Esophagus squamous epithelium (tissue), 5 donors: ENCODE measurements at places on chromosomes 3 and 15.
A peak's percentile ranks its signal among the peaks of the same experiment; 100 is the strongest.

GRCh38 chr3:193347521-193348501 lies 30.7 kb downstream of the ATP13A5 start:
- H3K27me3 ChIP-seq = no peaks in the 10 kb centered on the region
- no peaks in the 10 kb centered on the region for H3K36me3 ChIP-seq
- H3K4me1 ChIP-seq = no peaks in the 10 kb centered on the region
- no peak for DNase-seq
- no peak overlapping the region for H3K27ac ChIP-seq
- no peak overlapping the region for H3K4me3 ChIP-seq

DNA sequence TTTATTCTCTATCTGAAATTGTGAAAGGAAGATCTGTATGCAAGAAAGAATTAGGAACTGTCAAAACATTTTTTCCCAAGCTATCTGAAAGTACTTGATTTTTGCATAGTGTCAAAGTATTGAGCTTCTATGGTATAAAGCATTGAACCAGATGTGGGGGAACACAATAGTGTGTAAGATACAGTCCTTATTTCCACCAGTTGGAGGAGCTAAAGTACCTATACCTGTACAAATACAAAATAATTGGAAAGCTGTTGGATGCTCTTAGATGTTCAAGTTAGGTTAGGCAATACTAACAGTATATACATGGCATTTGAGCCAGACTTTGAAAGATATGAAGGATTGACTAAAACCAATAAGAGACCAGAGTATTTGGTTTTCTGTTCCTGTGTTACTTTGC lies 148.4 kb downstream of the B3GALNT1 start:
- no peaks in the 10 kb centered on the region for H3K27me3 ChIP-seq
- no peaks in the 10 kb centered on the region for H3K36me3 ChIP-seq
- H3K27ac ChIP-seq = no peak overlapping the region
- no peaks in the 10 kb centered on the region for H3K4me1 ChIP-seq
- H3K4me3 ChIP-seq = no peak overlapping the region
- no peak for DNase-seq

GRCh38 chr3:58084788-58085543 lies 76.7 kb downstream of the FLNB start:
- H3K4me3 ChIP-seq = no peak overlapping the region
- H3K27me3 ChIP-seq = no peaks in the 10 kb centered on the region
- H3K36me3 ChIP-seq = no peaks in the 10 kb centered on the region

GRCh38 chr3:179432451-179432850 lies 18.8 kb downstream of the GNB4 start:
- H3K4me3 ChIP-seq = no peak overlapping the region
- H3K27me3 ChIP-seq = no peaks in the 10 kb centered on the region
- no peaks in the 10 kb centered on the region for H3K36me3 ChIP-seq

- no peak overlapping the region for H3K4me3 ChIP-seq
- H3K27me3 ChIP-seq = no peaks in the 10 kb centered on the region
- peak overlapping the region; percentile 97 for H3K27ac ChIP-seq
- DNase-seq = peak; percentile 9
- peaks cover 73% of the 10 kb centered on the region for H3K4me1 ChIP-seq
Measured at GRCh38 chr15:75666823-75667501, 19.2 kb downstream of the SNX33 start.

- no peak overlapping the region for H3K4me3 ChIP-seq
- DNase-seq = no peak
- H3K27ac ChIP-seq = no peak overlapping the region
- H3K4me1 ChIP-seq = peaks cover 3% of the 10 kb centered on the region
Measured at GRCh38 chr15:52247461-52247860, 48.1 kb downstream of the MYO5C start.

- H3K27ac ChIP-seq = no peak overlapping the region
- no peak for DNase-seq
- no peaks in the 10 kb centered on the region for H3K27me3 ChIP-seq
- H3K4me1 ChIP-seq = no peaks in the 10 kb centered on the region
Measured at GRCh38 chr3:112606098-112606497, 34.8 kb downstream of the CCDC80 start.

GRCh38 chr3:158352551-158352950 lies 218.4 kb upstream of the MLF1 start:
- no peak overlapping the region for H3K4me3 ChIP-seq
- no peaks in the 10 kb centered on the region for H3K4me1 ChIP-seq
- no peaks in the 10 kb centered on the region for H3K36me3 ChIP-seq

DNA sequence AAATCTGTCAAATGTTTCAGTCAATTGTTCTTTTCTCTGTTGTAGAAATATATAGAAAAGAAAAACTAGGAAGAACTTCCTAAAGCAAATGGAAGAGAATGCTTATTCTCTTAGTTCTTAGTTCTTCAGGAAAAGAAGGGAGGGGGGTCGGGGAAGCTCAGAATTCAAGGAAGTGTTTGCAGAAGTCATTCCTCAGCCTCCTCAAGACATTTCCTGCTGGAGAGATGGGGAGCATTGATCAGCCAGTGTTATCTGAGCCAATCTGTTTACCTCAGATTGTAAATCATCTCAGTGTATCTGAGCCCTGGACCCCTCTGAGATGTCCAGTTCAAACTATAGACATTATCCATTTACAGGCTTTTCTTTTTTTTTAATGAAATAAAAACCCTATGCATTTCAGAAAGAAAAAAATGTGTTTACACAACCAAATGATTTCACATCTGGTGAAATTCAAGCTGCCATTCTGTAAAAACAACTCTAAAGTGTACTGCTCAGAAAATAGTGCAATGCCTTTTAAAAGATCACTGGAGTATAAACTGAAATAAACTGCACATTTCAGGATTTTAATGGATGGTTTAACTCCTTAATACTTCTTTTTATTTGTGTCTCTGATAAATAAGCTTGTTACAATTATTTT lies 460.7 kb downstream of the ROBO1 start:
- no peak for DNase-seq
- H3K4me1 ChIP-seq = no peaks in the 10 kb centered on the region
- H3K27ac ChIP-seq = no peak overlapping the region
- no peak overlapping the region for H3K4me3 ChIP-seq
- H3K36me3 ChIP-seq = no peaks in the 10 kb centered on the region
- no peaks in the 10 kb centered on the region for H3K27me3 ChIP-seq

GRCh38 chr15:38810686-38811085 lies 246.1 kb upstream of the RASGRP1 start:
- H3K4me1 ChIP-seq = no peaks in the 10 kb centered on the region
- H3K4me3 ChIP-seq = no peak overlapping the region
- no peak for DNase-seq
- no peaks in the 10 kb centered on the region for H3K27me3 ChIP-seq
- H3K36me3 ChIP-seq = no peaks in the 10 kb centered on the region

DNA sequence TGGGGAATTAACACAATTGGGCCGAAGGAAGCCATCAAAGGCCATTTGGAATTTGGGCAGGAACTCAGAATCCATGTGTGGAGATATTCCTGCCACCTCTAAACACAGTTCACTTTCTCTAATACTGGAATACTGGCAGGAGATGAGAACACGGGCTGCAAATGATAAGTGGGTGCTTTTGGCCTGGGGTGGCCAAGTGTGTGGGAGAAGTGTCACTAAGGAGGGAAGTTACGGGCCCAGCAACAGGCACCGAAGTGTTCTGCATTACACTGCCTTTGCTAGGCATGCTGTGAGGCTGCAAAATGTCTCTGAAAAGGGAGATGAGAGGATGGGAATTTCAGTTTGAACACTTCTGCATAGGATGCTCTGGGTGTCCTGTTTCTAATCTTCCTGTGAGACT lies 89.4 kb upstream of the FEZF2 start:
- no peaks in the 10 kb centered on the region for H3K4me1 ChIP-seq
- no peaks in the 10 kb centered on the region for H3K36me3 ChIP-seq
- H3K27ac ChIP-seq = no peak overlapping the region
- DNase-seq = no peak
- H3K27me3 ChIP-seq = no peaks in the 10 kb centered on the region

DNA sequence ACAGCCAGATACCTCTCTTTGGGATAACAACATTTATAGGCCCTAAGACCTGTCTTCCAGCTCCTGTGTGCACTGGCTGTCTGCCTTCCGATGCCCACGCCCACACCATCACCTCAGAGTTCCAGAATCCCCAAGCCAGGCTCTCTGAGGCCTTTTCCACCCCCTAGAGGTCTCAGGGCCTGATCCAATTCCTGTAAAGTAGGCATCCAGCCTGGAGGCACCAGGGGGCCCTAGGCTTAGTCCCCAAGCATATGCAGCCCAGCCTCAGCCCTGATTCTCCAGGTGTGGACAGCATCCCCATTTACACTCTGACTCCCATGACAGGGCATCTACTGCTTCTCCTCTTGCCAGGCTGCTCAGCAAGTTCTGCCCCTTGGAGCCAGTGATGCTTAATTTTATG lies 72.7 kb upstream of the CORO2B start:
- no peaks in the 10 kb centered on the region for H3K36me3 ChIP-seq
- H3K4me3 ChIP-seq = no peak overlapping the region
- H3K27ac ChIP-seq = no peak overlapping the region
- H3K4me1 ChIP-seq = no peaks in the 10 kb centered on the region
- H3K27me3 ChIP-seq = peaks cover 7% of the 10 kb centered on the region

- no peak for DNase-seq
- H3K4me3 ChIP-seq = no peak overlapping the region
- peaks cover 17% of the 10 kb centered on the region for H3K4me1 ChIP-seq
Measured at GRCh38 chr3:120503727-120504616, 53.2 kb upstream of the FSTL1 start.

DNA sequence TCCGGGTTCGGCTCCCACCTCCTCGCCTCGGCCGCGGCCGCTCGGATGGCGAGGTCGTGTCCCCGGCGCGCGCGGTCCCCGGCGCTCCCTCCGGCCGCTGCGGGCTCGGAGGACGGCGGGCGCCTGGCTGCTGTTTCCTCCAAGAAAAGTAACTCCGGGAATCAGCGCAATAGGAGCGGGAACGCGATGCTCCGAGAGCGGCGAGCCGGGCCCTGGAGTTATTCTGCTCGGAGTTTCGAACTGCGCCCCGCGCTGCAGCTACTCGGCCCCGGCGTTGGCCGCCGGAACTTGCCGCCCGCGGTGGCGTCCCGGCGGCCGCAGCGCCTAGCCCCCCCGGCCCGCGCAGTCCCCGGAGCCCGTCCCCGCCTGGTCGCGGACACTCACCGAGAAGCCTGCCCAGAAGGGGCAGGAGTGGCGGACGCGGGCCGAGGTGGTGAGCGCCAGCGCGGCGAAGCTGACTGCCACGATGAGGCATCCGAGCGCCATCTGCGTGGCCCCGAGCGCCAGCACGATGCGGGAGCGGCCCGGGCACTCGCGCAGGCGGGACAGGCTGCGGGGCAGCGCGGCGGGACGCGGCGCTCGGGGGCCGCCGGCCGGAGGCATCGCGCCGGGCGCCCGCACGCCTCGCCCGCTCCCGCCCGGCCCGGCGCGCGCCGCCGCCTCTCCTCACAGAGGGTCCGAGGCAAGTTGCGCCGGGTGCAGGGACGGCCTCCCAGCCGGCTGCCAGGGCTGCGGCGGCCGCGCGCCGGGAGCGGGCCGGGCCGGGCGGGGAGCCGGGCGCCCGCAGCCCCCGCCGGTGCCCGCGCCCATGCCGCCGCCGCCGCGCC lies 251.9 kb downstream of the TJP1 start:
- H3K36me3 ChIP-seq = no peaks in the 10 kb centered on the region
- no peaks in the 10 kb centered on the region for H3K27me3 ChIP-seq
- no peak overlapping the region for H3K27ac ChIP-seq
- no peak for DNase-seq

- no peak for DNase-seq
- no peak overlapping the region for H3K27ac ChIP-seq
- no peaks in the 10 kb centered on the region for H3K27me3 ChIP-seq
- H3K36me3 ChIP-seq = no peaks in the 10 kb centered on the region
Measured at GRCh38 chr3:18417904-18418572, 7.1 kb downstream of the SATB1 start.

- no peak overlapping the region for H3K4me3 ChIP-seq
- no peak overlapping the region for H3K27ac ChIP-seq
- H3K36me3 ChIP-seq = no peaks in the 10 kb centered on the region
- DNase-seq = no peak
- H3K4me1 ChIP-seq = peaks cover 9% of the 10 kb centered on the region
- no peaks in the 10 kb centered on the region for H3K27me3 ChIP-seq
Measured at GRCh38 chr3:33064929-33065328, 32.0 kb downstream of the GLB1 start.

DNA sequence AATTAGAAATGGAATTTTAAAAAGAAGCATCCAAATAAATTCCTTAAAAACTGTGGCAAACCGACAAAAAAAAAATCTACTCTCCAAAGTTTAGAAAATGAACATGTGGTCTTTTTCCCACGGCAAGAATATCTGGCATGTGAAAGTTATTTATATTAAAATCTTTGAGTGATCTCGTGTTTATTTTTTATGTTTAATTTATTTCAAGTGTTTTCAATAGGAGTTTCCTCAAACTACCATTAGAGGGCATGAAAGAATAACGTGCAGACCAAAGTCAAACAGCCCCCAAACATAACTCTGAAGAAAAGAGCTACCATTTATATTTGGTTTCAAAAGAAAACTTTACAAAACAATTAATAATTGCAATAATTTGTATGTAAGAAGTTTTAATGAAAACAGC lies 286.4 kb downstream of the ZIC4 start:
- DNase-seq = no peak
- no peak overlapping the region for H3K27ac ChIP-seq
- H3K27me3 ChIP-seq = no peaks in the 10 kb centered on the region
- no peaks in the 10 kb centered on the region for H3K4me1 ChIP-seq

GRCh38 chr15:72163719-72164118 lies 33.9 kb downstream of the GRAMD2A start:
- DNase-seq = no peak
- no peaks in the 10 kb centered on the region for H3K4me1 ChIP-seq
- no peak overlapping the region for H3K27ac ChIP-seq
- no peak overlapping the region for H3K4me3 ChIP-seq
- H3K27me3 ChIP-seq = no peaks in the 10 kb centered on the region

DNA sequence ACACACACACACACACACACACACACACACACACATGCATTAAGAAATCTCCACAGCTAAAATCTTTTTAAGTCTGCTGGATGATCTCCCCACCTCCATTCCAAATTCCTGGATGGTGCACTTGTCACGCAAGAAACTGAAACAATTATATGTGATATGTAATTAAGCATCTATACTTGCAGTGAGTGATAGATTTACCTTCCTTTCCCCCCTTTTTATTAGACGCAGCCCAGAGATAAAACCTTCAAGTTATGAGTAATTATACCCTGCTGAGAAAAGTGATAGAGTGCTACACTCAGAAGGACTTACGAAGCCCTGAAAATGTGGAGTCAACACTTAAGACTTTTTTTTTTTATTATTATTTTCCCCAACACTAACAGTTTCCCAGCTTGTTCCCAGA lies 255.2 kb downstream of the LSAMP start:
- no peak overlapping the region for H3K27ac ChIP-seq
- no peak for DNase-seq
- H3K27me3 ChIP-seq = no peaks in the 10 kb centered on the region

GRCh38 chr15:66472176-66472999 lies 25.2 kb downstream of the SNAPC5 start:
- no peak overlapping the region for H3K4me3 ChIP-seq
- no peak for DNase-seq
- H3K27ac ChIP-seq = no peak overlapping the region
- no peaks in the 10 kb centered on the region for H3K4me1 ChIP-seq
- no peaks in the 10 kb centered on the region for H3K36me3 ChIP-seq

DNA sequence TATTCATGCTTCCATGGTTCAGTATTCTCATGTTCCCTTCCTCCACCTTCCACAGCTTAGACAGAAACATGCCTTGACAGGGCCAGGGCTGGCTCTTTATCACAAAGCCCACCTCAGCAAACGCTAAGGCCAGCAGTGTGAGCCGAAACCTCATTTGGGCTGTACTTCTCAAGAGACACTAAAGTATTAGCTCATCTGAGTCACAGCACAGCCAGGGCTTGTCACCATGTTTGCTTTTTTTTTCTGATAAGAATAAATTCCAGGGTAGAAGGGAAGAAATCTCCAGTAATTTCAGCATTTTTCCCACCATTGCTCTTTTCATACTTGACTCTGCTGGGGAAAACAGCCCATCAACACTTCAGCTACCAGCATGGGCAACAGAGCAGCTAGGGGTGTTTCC lies 95.4 kb downstream of the MYLK start:
- H3K27me3 ChIP-seq = no peaks in the 10 kb centered on the region
- DNase-seq = no peak
- H3K27ac ChIP-seq = no peak overlapping the region
- peaks cover 3% of the 10 kb centered on the region for H3K4me1 ChIP-seq
